ENCODE measurements at places on chromosomes 6 and 20. TPM values are rescaled to one million over a fixed set of nuclear protein-coding genes. Genes with fewer than 3 reads are reported as not detected.

Gene AGER
- 21.4 TPM for polyA plus RNA-seq

Gene NECAB3
- 14.3 TPM for polyA plus RNA-seq

Gene RIN2
- polyA plus RNA-seq = 38.5 TPM

Gene APOM
- 91.2 TPM for polyA plus RNA-seq

Gene SLC17A5
- polyA plus RNA-seq = 23.5 TPM

Gene FERMT1
- polyA plus RNA-seq = 3.1 TPM

Gene C4B
- 13.1 TPM for polyA plus RNA-seq

DNA sequence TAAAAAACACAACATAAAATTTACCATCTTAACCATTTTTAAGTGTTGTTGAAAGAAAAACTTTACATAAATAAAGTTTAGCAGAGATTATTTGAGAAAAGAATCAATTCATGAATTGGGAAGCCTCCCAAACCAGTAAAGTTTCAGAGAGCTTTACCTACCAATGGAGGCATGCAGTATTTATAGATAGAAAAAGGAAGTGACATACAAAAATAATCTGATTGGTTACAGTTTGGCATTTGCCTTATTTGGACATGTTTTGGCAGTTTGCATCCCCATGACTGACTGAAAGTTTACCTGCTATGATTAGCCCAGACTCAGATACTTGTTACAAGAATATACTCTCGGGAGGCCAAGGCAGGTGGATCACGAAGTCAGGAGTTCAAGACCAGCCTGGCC lies 3.7 kb upstream of the CMTR1 start:
- DNase-seq = no peak

DNA sequence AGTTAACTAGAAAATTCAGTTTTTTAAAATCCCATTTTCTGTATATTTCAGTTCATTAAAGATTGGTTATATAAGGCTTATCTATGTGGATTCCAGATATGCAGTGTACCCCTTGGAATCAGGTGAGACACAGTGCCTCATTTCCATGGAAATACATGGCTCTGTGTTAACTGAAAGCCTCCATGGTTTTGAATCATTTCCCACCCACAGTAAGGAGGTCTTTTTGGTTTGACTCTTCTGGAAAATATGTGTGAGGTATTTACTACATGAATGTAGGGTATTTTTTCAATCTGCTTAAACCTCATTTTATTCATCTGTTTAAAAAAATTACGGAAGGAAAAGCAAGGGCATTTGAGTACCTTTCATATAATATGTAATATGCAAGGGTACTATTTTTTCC lies 25.5 kb downstream of the RNF144B start:
- DNase-seq = no peak

DNA sequence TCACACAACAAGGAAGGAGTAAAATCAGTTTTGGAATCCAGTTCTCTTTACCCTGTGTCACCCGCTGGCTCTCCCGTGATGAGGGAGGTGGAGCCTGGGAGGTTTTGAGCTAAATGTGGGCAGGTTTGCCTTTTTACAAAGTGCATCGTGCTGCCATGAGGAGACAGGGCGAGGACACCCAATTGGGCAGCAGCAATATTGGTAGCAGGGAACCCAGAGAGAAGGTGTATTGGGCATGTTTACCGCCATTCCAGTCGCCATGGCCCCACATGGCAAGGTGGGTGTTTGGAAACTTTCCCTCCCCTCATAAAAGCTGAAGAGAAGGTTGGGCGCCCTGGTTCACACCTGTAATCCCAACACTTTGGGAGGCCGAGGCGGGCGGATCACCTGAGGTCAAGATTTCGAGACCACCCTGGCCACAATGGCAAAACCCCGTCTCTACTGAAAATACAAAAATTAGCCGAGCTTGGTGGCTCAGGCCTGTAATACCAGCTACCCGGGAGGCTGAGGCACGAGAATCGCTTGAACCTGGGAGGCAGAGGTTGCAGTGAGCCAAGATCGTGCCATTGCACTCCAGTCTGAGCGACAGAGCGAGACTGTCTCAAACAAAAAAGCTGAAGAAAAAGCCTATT lies 3.5 kb upstream of the UBE2V1 start:
- DNase-seq = no peak

DNA sequence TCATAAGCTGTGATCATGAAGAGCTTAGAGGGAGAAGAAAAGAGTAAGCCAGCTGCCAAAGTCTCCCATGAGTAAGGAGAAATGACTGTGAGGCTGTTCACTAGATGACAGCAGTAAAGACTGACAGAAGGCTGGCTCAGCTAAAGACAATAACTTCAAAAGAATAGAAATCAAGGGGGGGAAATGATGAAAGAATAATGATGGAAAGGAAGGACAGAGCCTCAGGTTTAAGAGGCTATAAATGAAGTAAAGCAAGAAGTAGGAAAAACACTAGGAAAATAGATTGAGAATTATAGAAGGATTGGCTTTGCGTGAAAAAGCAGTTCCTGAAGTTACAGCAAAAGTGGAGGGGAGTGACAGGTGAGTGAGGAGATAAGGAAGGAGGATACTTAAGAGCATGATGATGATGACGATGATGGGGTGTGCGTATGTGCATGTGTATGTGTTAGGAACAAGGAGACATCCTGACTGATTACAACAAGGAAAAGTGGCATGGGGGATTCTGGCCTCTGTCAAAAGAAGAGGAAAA lies 48.2 kb downstream of the HBS1L start:
- no peak for DNase-seq

- no peak for DNase-seq
Measured at GRCh38 chr6:684831-685636, 7.9 kb downstream of the EXOC2 start.

DNA sequence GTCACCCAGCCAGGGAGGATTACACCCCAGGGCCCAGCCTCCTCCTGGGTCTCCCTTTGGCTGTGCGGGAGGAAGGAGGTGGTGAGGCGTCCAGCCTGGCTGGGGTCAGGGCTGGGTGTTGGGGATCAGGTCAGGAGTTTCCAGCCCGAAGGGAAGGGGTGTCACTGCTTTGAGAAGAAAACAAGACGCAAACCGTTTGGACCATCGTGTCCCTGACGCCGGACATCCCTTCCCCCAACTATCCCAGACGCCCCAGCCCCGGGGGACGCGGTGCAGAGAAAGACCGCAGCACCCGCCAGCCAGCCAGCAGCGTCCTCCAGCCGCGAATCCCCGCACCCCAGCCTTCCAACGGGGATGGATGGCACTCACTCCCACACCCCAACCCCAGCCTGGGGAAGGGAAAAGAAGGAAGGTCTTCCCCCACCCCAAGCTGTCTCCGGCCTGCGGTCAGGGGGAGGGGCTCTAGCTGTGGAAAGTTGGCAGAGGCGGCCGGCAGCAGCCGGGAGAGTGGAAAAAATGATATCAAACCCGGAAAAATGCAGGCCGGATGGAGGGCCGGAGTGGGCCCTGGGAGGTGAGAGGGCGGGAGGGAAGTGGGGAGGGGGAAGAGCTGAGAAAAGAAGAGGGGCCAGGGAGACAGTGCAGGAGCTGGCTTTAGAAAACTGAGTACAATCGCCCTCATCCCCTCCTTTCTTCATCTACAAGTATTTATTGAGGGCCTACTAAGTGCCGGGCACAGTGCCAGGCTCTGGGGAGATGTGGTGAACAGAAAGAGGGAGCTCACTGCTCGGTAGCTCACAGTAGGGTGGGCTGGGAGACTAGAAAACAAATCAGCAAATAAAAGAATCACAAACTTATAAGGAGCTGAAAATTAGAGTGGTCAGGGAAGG lies 10.6 kb downstream of the REM1 start:
- DNase-seq = peak; percentile 57

DNA sequence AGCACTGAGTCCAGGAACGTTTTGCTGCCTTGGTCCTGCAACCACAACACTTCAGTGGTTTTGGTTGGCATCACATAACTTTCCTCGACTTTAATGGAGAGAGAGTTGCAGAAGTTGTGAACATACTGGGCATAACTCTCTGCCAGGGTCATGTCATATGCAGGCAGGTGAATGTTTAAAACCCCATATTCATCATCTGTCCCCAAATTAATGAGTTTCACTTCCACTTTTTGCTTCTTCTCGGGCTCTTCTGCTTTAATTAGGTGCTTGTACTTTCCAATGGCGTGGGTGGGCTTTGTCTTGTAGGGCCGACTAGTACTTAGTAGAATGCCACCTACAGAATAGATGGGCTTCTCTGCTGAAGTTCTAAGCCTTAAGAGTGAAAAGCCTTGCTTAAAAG lies 45.2 kb upstream of the TFAP2A start:
- DNase-seq = no peak

- no peak for DNase-seq
Measured at GRCh38 chr6:111523484-111524167, 40.6 kb upstream of the REV3L start.

DNA sequence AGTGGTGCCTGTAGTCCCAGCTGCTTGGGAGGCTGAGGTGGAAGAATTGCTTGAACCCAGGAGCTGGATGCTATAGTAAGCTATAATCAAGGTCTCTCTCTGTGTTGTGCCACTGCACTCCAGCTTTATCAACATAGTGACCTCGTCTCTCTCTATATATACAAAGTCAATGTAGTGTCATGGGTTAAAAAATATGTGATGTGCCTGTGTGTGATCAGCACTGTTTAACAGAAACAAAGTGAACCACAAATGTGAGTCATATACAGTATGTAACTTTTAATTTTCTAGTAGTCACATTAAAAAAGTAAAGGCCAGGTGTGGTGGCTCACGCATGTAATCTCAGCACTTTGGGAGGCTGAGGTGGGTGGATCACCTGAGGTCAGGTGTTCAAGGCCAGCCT lies 85.3 kb upstream of the RNF24 start:
- no peak for DNase-seq

GRCh38 chr20:46040902-46041535 lies 12.0 kb downstream of the SLC12A5 start:
- DNase-seq = peak; percentile 63

GRCh38 chr6:145749632-145750031 lies 14.3 kb upstream of the EPM2A start:
- no peak for DNase-seq

GRCh38 chr20:31670371-31671228 lies 32.9 kb downstream of the COX4I2 start:
- DNase-seq = no peak

- peak; percentile 26 for DNase-seq
Measured at GRCh38 chr6:166488076-166488685, 98.3 kb downstream of the RAMACL start.

DNA sequence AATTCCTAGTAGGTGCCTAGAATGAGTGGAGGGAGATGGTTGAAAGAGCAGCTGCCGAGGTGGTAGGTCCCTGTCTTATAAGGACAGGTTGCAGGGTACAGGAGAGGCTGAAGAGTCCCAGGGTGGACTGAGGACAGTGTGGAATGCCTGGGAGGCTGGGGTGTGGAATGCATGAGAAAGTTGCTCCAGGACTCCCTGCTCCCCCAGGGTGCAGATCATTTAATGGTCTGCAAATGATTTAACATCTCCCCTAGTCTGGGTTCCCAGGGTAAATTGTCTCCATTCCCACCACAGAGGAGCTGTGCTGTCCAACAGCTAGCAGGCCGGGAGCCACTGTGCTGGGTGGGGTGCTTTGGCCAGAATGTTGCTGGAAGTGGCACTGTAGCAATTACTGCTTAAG lies 76.0 kb downstream of the CD83 start:
- DNase-seq = no peak

GRCh38 chr6:68086199-68086598 lies 548.9 kb upstream of the ADGRB3 start:
- no peak for DNase-seq

- DNase-seq = no peak
Measured at GRCh38 chr6:7726416-7727085, 652 bp downstream of the BMP6 start.

GRCh38 chr20:17758010-17758409 lies 58.2 kb downstream of the BANF2 start:
- no peak for DNase-seq

GRCh38 chr20:53079261-53079691 lies 107.1 kb downstream of the TSHZ2 start:
- no peak for DNase-seq
